ENCODE measurements at places on chromosomes 7 and 10. TPM values are rescaled to one million over a fixed set of nuclear protein-coding genes. Genes with fewer than 3 reads are reported as not detected.

The AFAP1L2 gene
- 0.98 TPM for total RNA-seq

The TMEM213 gene
- total RNA-seq, result not detected

The CPED1 gene
- not detected for total RNA-seq

The PRF1 gene
- 8.2 TPM for total RNA-seq

The BMPER gene
- not detected for total RNA-seq

The SPDYE2 gene
- total RNA-seq, result not detected

The ZNF487 gene
- total RNA-seq, result 2.3 TPM

The TBC1D12 gene
- 0.33 TPM for total RNA-seq

The HECW1 gene
- total RNA-seq, result not detected

The AKR1C3 gene
- 0.33 TPM for total RNA-seq

The GIMAP2 gene
- total RNA-seq, result 49.5 TPM

- no peak within 1 kb of the TSS for H3K27ac ChIP-seq
- no peaks in the 10 kb centered on the region for H3K4me1 ChIP-seq
- no peak for DNase-seq
- peaks cover 9% of the 10 kb centered on the region for H3K27me3 ChIP-seq
Observed at GRCh38 chr10:113751181-113751732, at the start of gene PLEKHS1. TSS of gene PLEKHS1 (plus strand) at chr10:113751682. CDS start at chr10:113755278, 3,596 bp downstream.

DNA sequence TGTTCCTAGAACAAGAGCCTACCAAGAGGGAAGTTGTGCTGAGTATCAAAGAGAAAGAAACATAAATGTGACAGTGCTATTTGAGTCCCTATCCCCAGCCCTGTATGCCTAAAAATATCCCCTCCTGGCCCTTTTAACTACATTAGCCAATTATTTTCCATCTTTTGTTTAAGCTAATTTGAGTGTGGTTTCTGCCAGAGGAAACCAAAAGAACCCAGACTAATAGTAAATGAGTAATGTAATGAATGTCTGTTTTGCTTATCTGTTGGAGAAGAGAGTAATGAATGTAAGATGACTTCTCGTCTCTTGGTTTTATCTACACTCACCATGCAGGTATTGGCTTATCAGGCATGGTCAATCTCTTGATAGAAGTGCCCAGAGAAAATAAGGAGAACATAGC is 134.4 kb upstream of the CDK1 start:
- no peaks in the 10 kb centered on the region for H3K36me3 ChIP-seq
- no peaks in the 10 kb centered on the region for H3K27me3 ChIP-seq
- peaks cover 6% of the 10 kb centered on the region for H3K4me1 ChIP-seq
- H3K4me3 ChIP-seq, result no peak overlapping the region
- no peak for DNase-seq

DNA sequence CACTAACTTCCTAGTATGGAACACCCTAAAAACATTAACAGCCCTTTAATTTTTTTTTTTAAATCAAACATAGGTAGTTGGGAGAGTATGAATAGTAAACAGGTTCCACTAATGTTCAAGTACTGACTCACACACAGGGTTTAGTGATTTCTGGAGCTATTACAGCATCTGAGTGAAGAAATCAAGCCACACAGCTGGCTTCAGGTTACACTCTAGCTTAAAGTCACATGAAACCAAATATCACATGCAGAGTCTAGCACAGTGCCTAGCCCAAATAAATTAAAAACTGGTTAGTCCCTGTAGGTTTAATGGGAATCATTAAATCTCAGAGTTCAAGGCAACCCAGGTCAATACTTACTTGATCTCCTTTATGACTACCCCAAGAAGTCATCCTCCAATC is 11.6 kb downstream of the PANK1 start:
- no peaks in the 10 kb centered on the region for H3K27me3 ChIP-seq
- H3K4me3 ChIP-seq, result no peak overlapping the region
- no peaks in the 10 kb centered on the region for H3K4me1 ChIP-seq
- DNase-seq, result no peak

DNA sequence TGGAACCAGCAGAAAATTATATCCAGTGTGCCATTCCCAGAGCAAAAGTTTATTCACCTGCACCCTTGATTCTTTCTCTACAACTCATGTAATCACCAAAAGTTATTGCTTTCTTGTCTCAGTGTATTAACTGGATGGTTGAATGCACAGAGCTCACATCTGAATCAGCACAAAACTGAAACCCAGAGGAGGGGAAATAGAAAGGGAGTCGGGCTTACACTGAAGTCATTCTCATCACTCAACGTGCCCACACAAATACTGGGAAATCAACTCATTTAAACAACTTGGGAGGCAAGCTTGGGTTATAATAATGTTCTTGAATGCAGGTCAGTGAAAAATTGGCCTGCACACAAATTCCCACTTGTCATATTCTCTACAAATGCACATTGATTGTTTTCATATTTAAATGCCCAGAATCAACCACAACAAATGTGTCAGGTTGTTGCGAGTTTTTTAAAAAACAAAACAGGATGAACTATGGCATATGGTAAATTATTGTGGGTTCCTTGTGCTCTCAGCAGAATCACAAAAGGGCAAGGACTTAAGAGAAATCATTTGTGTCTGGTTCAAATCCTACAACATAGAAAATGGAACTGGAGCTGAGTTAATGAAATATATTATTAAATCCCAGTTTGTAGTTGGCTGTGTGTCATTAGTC is 125.9 kb upstream of the NOBOX start:
- no peak overlapping the region for H3K27ac ChIP-seq
- H3K27me3 ChIP-seq, result no peaks in the 10 kb centered on the region
- peaks cover 7% of the 10 kb centered on the region for H3K36me3 ChIP-seq
- H3K4me1 ChIP-seq, result peaks cover 4% of the 10 kb centered on the region
- no peak for DNase-seq
- H3K4me3 ChIP-seq, result no peak overlapping the region

DNA sequence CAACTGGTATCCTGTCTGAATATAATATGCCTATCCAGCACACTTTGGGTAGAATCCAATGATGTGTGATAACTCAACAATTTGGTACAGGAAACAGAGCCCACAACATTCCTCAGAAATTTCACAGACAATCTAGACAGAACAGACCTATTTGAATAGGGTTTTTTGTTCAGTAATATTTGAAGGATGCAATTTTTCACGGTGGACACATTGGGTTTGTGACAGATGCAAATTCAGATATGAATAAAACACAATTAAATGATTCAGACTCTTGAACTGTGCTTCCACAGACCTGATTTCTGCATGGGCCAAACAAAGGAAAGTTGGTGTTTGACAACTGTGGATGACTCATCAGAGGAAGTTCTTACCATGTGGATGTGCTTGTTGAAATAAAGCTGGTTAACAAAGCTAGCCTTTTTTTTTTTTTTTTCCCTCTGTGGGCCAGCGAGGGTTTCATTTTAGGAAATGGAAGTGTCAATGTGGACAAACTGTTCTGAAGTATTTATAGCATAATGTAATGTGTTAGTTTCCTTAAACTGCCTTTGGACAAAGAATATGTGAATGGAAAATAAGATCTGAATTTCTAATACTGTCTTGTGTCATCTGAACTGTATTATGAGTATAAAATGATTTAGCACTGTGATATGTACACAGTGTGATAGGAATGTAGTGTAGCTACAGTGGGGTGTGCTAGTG is 43.2 kb upstream of the FAM133B start:
- DNase-seq, result peak; percentile 49
- H3K27me3 ChIP-seq, result no peaks in the 10 kb centered on the region
- H3K36me3 ChIP-seq, result peaks cover 10% of the 10 kb centered on the region
- no peak overlapping the region for H3K4me3 ChIP-seq

- H3K4me1 ChIP-seq, result no peaks in the 10 kb centered on the region
- H3K27me3 ChIP-seq, result no peaks in the 10 kb centered on the region
- no peak overlapping the region for H3K4me3 ChIP-seq
- no peak for DNase-seq
- H3K27ac ChIP-seq, result no peak overlapping the region
- H3K36me3 ChIP-seq, result no peaks in the 10 kb centered on the region
Observed at GRCh38 chr10:78853864-78854263, 214.9 kb upstream of the ZMIZ1 start.

DNA sequence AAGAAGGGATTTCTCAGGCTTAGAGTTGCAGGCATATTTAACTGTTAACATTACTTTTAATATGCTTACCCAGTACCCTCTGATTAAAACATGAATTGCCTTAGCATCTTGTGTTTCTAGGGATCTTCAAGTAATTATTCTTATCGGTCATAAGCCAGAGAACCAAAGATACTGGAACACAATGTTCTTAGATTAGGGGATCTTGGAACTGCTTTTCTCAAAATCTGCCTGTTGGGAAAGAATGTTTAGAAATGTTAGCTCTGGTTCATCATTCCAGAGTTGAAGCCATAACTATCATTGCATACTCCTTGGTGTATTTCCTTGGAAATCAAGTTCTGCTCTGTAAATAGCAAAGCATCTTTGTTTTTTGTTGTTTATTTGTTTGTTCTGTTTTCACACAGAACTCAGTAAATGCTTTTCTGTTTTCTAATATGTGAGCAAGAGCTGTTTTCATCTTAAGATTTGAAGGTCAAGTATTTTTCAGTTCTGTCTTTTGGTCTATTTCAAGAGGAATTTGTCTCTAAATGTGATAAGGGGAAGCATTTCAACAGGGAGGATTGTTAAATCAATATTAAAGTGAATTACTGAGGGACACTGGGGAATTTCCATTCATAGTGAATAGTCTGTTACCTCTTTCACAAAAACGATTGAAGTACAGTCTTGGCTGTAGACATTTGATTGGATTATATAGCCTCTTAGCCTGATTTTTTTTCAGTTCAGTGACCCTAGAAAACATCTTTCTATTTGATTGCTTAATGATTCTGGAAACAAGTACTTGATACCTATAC is 103.2 kb upstream of the CYP26C1 start:
- no peak overlapping the region for H3K4me3 ChIP-seq
- H3K36me3 ChIP-seq, result peaks cover 11% of the 10 kb centered on the region
- no peaks in the 10 kb centered on the region for H3K4me1 ChIP-seq
- no peaks in the 10 kb centered on the region for H3K27me3 ChIP-seq
- DNase-seq, result no peak

DNA sequence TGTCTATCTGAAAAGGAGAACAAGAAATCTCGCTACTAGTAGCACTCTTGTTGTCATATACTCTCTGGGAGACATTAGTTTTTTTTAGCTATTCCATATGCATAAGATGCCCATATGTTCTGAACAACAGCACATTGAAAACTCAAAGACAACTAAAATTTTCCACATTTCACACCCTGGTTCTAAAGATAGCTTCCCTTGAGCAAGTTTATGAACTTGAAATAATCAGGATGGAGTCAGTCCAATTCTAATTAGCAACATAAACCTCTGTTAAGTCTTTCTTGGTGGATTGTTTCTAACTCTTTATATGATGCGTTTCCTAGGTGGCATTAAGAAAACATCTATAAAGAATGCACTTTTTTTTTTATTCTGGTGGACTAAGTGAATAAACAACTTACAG is 1095.3 kb downstream of the GRM8 start:
- H3K36me3 ChIP-seq, result no peaks in the 10 kb centered on the region
- DNase-seq, result no peak
- H3K27me3 ChIP-seq, result no peaks in the 10 kb centered on the region
- H3K4me3 ChIP-seq, result no peak overlapping the region

DNA sequence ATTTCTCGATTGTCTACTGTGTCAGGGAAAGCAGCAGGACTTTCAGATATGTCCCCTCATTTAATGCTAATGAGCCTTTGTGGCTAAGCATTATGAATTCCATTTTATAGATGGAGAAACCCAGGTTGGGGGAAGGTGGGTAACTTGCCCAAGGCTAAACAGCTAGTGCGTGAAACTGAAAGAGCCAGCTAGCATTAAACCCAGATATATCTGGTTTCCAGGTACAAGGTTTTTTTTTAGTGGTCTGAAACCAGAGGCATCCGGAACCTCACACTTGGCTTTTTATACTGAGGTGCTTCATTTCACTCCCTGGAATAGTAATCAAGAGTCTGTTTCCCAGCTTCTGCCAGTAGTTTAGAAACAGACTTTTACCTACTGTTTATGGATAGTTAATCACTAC is 694.8 kb downstream of the PHTF2 start:
- no peak overlapping the region for H3K27ac ChIP-seq
- H3K36me3 ChIP-seq, result no peaks in the 10 kb centered on the region
- H3K4me3 ChIP-seq, result no peak overlapping the region
- H3K27me3 ChIP-seq, result no peaks in the 10 kb centered on the region

DNA sequence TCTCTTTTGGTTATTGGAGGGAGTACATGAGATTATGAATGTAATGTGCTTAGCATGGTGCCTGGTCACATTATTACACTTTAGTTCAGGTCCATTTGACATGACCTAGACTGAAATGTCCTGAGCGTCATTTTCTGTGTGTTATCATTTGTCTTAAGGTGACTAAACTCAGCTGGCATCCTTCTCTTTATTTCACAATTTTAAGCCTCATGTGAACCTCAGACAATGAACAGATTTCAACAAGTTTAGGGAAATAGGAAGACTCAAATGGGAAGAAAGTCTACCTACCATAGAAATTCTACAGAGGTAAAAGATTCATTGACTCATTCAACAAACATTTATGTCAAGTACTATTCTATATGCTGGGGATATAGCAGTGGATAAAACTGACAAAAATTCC is 70.2 kb upstream of the EXOC6 start:
- H3K36me3 ChIP-seq, result no peaks in the 10 kb centered on the region
- H3K4me1 ChIP-seq, result no peaks in the 10 kb centered on the region
- peaks cover 16% of the 10 kb centered on the region for H3K27me3 ChIP-seq
- DNase-seq, result no peak

DNA sequence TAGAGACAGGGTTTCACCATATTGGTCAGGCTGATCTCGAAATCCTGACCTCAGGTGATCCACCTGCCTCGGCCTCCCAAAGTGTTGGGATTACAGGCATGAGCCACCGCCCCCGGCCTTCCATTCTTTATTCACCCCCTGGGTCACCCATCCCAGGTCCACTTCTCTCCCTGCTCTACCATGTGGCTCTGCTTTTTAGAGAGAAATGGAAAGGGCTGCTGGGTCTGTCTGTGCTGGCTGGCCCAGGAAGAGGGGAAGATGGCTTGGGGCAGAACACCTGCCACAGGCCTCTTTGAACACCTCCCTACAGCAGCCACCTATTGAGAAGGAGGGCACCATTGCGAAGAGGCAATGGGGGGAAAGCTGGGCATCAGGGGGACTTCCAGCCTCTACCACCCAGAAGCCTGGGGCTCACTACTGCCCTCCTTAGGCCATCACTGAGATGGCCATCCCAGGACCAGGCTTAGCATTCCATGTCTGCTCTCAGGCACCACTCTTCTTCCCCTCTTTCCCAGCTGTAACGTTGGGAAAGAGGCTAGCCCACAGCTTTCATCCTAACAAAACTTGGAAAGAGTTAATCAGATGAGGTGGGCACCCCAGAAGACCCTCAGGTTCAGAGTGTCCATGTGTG is 256.3 kb downstream of the GRID1 start:
- H3K27me3 ChIP-seq, result no peaks in the 10 kb centered on the region
- no peak overlapping the region for H3K4me3 ChIP-seq
- DNase-seq, result no peak
- no peaks in the 10 kb centered on the region for H3K4me1 ChIP-seq
- H3K27ac ChIP-seq, result no peak overlapping the region

GRCh38 chr7:156896388-156897022 is 3.5 kb upstream of the LMBR1 start:
- H3K27ac ChIP-seq, result no peak overlapping the region
- no peak for DNase-seq
- H3K4me3 ChIP-seq, result no peak overlapping the region
- no peaks in the 10 kb centered on the region for H3K27me3 ChIP-seq
- no peaks in the 10 kb centered on the region for H3K36me3 ChIP-seq

GRCh38 chr10:30862486-30862885 is 169.2 kb downstream of the ZNF438 start:
- no peaks in the 10 kb centered on the region for H3K36me3 ChIP-seq
- no peak overlapping the region for H3K27ac ChIP-seq
- H3K4me1 ChIP-seq, result no peaks in the 10 kb centered on the region
- H3K4me3 ChIP-seq, result no peak overlapping the region

Measured in activated naive CD4-positive, alpha-beta T cell treated with anti-CD3 and anti-CD28 coated beads for 36 hours (primary cell).